ENCODE measurements at places on chromosomes 11 and 22. TPM values are rescaled to one million over a fixed set of nuclear protein-coding genes. Genes with fewer than 3 reads are reported as not detected.
A peak's percentile ranks its signal among the peaks of the same experiment; 100 is the strongest.

Gene GAL
- total RNA-seq, result not detected

Gene CDC42BPG
- total RNA-seq, result 1.4 TPM

Gene SHANK3
- total RNA-seq, result 6.4 TPM

Gene KRTAP5-10
- total RNA-seq, result not detected

Gene MAJIN
- total RNA-seq, result not detected

Gene BRD1
- 36.5 TPM for total RNA-seq

Gene BIK
- total RNA-seq, result 0.91 TPM

Gene LAYN
- total RNA-seq, result 1.9 TPM

Gene RIMBP3B
- total RNA-seq, result 0.27 TPM

Gene CASTOR1
- total RNA-seq, result 4.9 TPM

Gene JHY
- total RNA-seq, result 9.4 TPM

Gene C22orf42
- 1.6 TPM for total RNA-seq

Gene NEFH
- 0.73 TPM for total RNA-seq

Gene RRM1
- total RNA-seq, result 61.4 TPM

Gene PRDX5
- 68.8 TPM for total RNA-seq

Gene TPBGL
- 0.09 TPM for total RNA-seq

DNA sequence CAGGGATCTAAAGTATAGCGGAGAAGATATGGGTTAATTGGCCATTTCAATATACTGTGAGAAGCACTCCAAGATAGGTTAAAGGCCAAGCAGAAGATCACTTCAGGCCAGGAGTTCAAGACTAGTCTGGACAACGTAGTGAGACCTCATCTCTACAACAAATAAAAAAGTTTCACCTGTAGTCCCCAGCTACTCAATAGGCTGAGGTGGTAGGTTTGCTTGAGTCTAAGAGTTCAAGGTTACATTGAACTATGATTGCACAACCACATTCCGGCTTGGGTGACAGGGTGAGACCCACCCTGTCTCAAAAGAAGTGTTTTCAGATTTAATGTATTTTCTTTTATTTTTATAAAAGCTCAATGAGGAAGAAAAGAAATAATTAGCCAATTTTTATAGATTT lies 25.4 kb downstream of the PATL1 start:
- DNase-seq, result no peak

DNA sequence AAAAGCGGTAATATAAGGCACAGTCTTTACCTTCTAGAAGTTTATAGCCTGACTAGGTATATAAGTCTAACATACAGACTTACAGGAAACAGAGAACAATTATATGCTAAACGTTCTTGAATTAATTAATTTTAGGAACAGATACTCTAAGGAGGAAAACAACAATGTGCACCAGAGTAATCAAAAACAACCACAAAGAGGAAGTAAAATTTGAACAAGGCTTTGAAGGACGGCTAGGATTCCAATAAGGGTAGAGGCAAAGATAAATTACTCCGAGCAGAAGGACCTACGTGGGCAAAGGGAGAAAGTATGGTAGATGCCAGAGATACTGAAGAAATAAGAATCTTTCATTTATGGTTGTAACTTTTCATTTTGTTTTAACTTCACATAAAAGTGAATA lies 54.4 kb downstream of the ENTHD1 start:
- DNase-seq, result no peak

- DNase-seq, result no peak
Observed at GRCh38 chr11:77035039-77035438, 841 bp downstream of the B3GNT6 start.

- no peak for DNase-seq
Observed at GRCh38 chr11:116829525-116830183, at the start of gene APOC3. APOC3 (plus strand) TSS chr11:116829907; CDS start chr11:116830583, 676 bp downstream.

GRCh38 chr11:11169715-11170351 lies 183.2 kb downstream of the CSNK2A3 start:
- DNase-seq, result no peak

DNA sequence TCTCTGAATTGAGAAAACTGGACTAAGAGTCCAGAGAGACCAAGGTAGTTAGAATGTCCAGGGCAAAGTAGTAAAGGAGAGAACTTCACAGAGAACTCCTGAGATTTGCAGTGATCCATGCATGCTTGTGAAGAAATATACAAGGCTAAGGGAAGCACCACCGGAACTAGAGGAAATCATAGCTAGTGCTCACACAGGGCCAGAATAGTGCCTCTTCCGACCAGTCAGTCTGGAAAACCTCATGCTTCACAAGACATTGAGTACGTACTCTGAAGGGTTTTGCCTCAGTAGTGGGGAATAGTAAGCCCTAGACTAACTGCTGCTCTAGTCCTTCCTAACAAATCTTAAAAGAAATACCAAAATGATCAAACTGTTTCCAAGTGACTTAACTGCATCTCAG lies 108.0 kb downstream of the LRRC32 start:
- DNase-seq, result no peak

DNA sequence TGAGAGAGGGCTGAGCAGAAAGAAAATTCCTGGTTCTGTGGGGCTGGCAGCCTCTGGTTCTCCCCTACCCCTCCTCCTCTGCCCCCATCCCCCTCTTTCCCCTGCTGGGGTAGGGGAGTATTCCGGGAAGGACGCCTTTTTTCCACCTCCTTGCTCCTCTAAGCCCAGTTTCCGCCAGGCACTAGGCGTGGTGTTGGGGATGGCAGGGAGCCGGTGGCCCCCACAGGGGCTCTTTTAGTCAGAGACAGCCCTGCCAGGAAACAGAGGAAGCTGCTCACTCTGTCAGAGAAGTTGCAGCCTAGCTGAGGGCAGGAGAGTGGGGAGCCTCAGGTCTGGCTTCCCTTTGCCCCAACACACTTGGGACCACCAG lies 15.6 kb upstream of the ARHGEF17 start:
- DNase-seq, result no peak

- no peak for DNase-seq
Observed at GRCh38 chr22:24087071-24087795, 76.1 kb downstream of the CABIN1 start.

- no peak for DNase-seq
Observed at GRCh38 chr22:42389143-42389542, 43.1 kb downstream of the NFAM1 start.

DNA sequence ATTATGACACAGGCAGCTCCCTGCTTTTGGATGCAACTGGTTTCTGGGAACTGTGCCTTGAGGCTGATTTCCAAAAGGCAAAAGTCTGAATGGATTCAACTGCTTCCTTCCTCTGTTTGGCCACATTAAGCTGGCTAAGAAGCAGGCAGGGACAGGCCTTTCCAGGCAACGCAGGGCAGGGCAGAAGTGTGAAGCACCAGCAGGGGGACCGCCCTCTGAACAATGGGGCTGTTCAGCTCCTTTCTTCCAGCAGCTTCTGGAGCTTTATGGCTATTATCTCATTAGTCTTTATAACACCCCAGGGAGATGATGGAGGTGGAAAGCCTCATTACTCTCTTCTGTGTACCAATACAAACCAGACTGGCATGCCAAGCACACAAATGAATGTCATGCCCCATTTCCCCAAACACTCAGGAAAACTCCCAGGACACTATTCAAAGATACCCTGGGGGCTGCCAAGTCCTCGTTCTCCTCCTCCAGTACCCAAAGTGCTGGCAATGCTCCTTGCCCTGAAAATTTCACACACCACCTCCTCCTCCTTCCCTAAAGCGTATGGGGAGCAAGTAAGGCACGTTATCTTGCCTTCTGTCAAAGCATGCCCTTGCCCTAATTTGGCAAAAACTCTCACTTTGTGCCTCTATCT lies 21.3 kb downstream of the MORC2 start:
- DNase-seq, result peak; percentile 28

DNA sequence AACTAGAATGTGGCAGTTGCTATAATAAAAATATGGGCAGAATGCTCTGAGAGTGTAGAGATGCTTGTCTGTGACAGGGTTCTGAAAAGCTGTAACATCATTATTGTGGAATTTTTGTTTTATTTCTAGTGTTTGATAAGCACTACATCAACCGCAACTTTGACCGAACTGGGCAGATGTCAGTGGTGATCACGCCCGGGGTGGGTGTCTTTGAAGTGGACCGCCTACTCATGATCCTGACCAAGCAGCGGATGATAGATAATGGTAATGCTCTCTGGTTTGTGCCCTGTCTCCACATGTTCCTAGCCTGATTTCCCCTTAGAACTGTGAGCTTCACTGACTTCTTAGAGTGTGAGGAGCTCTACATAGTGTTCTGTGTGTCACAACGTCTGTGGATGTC lies 48.8 kb downstream of the DEPDC5 start:
- DNase-seq, result no peak

GRCh38 chr11:41245184-41245583 lies 214.3 kb downstream of the LRRC4C start:
- peak; percentile 27 for DNase-seq

- DNase-seq, result no peak
Observed at GRCh38 chr11:12236744-12237101, 126.3 kb downstream of the MICAL2 start.

- DNase-seq, result no peak
Observed at GRCh38 chr22:31891366-31892079, 52.8 kb upstream of the YWHAH start.

DNA sequence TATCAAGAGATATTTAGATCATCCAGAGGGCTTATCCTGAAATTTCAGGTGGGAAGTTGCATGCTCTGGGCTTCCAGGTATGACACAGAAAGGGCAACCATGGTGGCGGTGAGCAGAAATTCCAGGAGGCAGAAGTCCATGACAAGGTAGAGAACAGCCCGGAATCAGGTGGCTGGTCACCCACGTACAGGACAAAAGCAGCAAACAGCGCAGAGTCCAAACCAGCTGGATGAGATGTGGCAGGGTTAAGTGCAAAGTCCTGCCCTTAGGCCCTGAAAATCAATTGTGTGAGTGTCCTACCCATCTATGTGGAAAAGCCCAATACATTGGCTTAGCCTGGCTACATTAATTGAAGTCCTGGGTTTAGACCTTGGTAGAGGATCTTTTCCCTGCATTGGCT lies 11.6 kb downstream of the PPFIBP2 start:
- DNase-seq, result no peak

DNA sequence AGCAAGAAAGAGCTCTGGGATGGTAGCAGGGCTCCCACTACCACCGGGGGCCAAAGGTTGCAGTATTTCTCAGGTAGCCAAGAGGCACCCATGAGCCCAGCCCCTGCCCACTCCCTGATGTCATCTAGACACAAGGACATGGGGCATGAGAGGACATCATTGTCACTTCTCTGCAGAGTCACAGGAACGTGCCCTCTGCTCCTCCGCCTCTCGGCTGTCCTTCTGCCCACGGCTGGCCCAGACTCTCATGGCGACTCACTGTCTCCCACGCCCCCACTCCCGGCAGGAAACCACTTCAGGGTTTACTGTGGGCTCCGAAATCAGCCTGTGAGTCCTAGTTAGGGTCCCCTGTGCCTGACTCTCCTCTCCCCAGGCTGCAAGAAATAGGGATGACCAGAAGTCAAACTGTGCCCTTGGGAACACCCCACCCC lies 1.8 kb upstream of the GAL start:
- no peak for DNase-seq

DNA sequence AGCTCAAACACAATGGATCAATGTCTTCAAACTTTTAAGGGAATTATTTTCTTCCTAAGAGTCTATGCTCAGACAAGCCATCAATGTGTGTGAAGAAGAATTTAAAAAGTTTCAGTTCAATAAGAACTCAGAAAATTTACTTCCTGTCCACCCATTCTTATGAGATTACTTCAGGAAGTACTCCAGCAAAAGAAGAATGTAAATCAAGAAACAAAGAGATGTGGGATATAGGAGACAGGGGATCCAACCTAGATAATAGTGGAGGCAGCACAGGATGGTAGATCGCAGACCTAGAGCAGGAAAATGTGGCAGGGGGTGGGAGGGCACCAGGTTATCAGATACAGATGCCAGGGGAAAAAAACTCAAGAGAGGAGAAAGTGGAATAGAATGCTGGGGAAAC lies 170.6 kb downstream of the MPPED1 start:
- no peak for DNase-seq

GRCh38 chr11:113247221-113247620 lies 67.2 kb upstream of the TTC12 start:
- no peak for DNase-seq

- no peak for DNase-seq
Observed at GRCh38 chr11:82539669-82540068, 194.0 kb downstream of the FAM181B start.

DNA sequence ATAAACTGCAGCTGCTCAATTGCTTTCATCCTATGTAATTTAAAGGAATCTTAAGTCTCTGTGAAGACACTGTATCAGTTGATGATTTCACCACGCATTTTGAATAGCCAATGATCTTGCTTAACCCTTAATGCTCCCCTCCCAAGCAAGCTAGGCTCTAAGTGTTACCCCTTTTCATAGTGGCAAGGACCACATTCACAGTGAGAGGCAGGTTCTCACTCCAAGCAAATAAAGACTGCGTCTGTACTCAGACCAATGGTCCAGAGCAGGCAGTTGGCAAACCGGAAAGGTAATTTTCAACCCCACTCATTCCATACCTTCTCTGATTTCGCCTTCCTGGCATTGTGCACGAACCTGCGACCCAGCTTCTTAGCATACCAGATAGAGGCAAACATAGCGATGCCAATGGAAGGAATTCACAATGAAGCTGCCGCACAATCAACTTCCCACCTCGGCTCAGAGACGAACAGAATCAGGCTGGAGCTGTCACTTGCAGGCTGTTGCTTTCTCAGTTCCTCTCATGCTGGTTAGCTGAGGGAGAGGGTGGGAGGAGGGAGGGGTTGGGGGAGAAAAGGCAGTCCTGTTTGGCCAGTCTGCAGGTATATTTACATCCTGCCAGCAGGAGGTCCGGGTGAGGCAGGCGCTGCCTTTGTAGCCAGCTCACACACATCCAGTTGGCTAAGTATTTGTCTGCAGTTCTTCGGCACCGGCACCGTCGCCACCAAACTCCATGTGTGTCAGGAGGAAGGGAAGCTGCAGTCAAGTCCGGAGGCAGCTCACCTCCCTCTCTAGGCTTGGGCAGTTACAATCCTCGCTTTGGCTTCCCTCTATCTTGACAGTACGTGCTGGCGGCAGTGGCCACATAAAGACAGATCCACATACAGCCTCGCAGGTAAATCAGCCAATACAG lies 1151.2 kb upstream of the CCDC90B start:
- peak; percentile 24 for DNase-seq

GRCh38 chr11:104148074-104148473 lies 15.9 kb downstream of the PDGFD start:
- no peak for DNase-seq

GRCh38 chr11:32894149-32894827 lies 1.7 kb downstream of the QSER1 start:
- DNase-seq, result peak; percentile 65

- DNase-seq, result no peak
Observed at GRCh38 chr22:41578818-41579217, 10.8 kb downstream of the PMM1 start.

DNA sequence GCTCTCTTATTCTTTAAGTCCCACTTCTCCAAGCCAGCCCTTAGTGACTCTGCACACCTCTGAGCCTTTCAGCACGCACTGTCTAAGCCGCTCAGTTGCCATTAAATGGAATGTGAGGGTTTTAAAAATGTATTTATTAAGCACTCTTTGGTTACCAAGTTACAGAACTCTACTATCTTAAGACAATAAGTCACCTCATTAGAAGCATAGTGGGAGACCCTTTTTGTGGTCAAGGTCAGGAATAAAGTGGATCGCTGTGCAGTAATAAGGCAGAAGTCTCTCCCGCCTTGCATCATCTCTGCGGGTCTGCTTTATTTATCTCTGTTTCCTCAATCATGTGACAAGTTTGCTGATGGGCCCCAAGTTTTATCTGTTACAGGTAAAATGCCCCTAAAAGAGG lies 11.9 kb downstream of the SLC25A18 start:
- DNase-seq, result no peak

- DNase-seq, result peak; percentile 13
Observed at GRCh38 chr11:58576887-58577471, 1.3 kb upstream of the LPXN start.

- no peak for DNase-seq
Observed at GRCh38 chr22:48691431-48691851, 1136.2 kb downstream of the BRD1 start.

- no peak for DNase-seq
Observed at GRCh38 chr11:66983275-66983924, 8.3 kb downstream of the C11orf86 start.
